ENCODE measurements at places on chromosomes 1 and 21.

- DNase-seq = peak; percentile 34
Observed at GRCh38 chr1:26190373-26190987, at the start of gene CATSPER4. CATSPER4 (plus strand) TSS chr1:26190602; CDS start chr1:26190628, 26 bp downstream.

- no peak for DNase-seq
Observed at GRCh38 chr1:22249928-22250680, 107.2 kb upstream of the WNT4 start.

GRCh38 chr1:170791941-170792340 is 128.0 kb downstream of the PRRX1 start:
- DNase-seq = no peak

DNA sequence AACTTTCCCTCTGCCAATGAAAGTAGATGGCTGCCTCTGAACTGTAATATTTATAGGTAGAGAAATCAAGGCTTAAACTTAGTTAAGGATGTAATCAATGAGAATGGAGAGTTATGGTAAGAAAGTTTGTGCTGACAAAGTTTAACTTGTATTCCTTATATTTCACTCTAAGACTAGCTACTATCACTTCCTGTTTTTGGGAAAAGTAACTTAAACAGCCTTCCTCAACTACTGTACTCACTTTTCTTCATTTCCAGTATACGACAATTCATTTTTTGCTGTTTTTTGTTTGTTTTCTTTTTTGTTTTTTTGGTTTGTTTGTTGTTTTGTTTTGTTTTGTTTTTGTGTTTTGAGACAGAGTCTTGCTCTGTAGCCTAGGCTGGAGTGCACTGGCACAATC is 3.7 kb downstream of the RGS18 start:
- DNase-seq = no peak

GRCh38 chr1:54819195-54819536 is 18.0 kb upstream of the TTC22 start:
- no peak for DNase-seq

- DNase-seq = no peak
Observed at GRCh38 chr1:62952596-62952995, 168.7 kb downstream of the ATG4C start.

DNA sequence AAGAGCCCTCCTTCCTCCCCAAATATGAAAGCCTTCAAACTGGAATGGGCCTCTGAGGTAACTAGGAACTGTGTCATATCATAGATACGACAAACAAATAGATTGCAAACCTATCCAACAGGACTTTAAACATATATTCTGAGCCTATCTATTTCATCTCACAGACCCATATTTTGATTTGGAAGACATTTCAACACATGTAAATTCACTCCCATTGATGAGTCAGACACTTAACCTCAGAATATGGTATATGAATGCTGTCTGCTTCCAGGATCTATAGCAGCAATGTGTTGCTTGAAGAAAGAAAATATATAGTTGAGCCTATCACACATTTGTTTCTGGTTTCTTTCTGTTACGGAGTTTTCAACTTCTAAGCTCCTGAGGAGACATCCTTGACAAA is 221.9 kb upstream of the SAMSN1 start:
- no peak for DNase-seq

- no peak for DNase-seq
Observed at GRCh38 chr1:164473544-164473943, 85.4 kb upstream of the PBX1 start.

- DNase-seq = no peak
Observed at GRCh38 chr1:29032841-29033240, 90.9 kb downstream of the TMEM200B start.
